ENCODE measurements at places on chromosomes 13 and 19. TPM values are rescaled to one million over a fixed set of nuclear protein-coding genes. Genes with fewer than 3 reads are reported as not detected.

The PLK5 gene
- polyA plus RNA-seq: not detected

The ZNF541 gene
- 0.02 TPM for polyA plus RNA-seq

The KCTD4 gene
- polyA plus RNA-seq: 0.54 TPM

DNA sequence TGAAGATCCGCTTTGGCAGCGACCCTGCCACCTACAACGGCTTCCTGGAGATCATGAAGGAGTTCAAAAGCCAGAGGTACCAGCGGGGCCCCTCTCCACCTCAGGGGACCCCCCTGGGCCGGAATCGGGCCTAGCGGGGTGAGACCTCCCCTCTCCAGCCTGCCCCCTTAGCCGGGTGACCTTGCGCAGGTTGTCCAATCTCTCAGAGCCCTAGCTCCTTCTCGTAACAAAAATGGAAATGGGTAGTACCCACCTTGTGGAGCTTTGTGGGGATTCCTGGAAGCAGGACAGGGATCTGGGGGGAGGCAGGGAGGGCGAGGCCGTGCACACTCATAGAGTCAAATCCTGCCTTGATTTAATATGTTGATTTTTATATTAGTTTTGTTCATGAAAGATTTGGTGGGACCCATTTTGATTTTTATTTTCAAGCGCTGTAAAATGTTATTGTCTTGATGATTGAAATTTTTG is 658 bp downstream of the SIN3B start:
- no peak for DNase-seq

The NLRP4 gene
- polyA plus RNA-seq: not detected

The UBE2L5 gene
- 0.17 TPM for polyA plus RNA-seq

The FGF22 gene
- not detected for polyA plus RNA-seq

GRCh38 chr19:34734537-34735103 is 577 bp downstream of the ZNF181 start:
- DNase-seq: no peak

GRCh38 chr13:26989261-26989956 is 182.2 kb downstream of the USP12 start:
- DNase-seq: no peak

The ZNF497 gene
- polyA plus RNA-seq: 0.05 TPM

- peak; percentile 58 for DNase-seq
Measured at GRCh38 chr13:36377826-36378468, 31.8 kb upstream of the SPART start.

- DNase-seq: peak; percentile 65
Measured at GRCh38 chr19:56504581-56504980, 3.1 kb upstream of the ZNF471 start.

DNA sequence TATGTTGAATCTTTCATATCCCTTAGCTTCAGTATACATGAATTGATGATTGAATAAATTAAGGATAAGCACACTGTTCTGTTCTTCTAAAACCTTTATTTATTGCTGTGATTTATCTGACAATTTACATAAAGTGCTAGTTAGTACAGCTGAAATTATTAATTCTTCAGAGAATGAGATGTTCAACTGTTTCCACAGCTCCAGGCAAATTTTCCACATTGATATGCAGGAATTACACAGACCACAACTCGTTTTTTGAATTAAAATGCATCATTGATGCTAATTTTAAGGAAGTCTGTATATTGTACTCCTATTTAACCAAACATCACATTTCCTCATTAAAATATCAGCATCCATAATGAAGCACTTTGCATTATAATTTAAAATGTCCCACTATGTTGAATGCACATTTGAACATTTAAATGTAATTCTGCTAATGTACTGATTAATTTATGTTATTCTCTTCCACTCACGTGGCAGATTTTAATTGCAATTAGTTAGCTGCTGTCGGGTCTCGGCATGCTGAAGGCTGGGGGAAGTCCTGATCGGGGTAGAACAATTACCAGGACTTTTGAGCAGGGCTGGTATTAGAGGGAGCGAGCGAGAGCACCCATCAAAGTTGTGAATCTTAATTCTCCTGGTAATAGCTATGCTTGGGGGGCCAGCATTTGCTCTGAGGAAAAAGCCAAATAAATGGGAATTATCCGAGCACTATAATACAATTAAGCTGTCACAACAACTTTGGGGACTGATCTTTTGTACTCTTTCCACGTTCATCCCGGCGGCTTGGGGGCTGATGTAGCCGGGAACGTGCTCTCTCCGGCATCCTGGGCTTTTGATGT is 136.7 kb upstream of the TMTC4 start:
- no peak for DNase-seq

The AMH gene
- polyA plus RNA-seq: 0.03 TPM

GRCh38 chr19:993831-994393 is 6.3 kb upstream of the GRIN3B start:
- no peak for DNase-seq

The DOCK9 gene
- polyA plus RNA-seq: 18.2 TPM

The PSG1 gene
- 23.3 TPM for polyA plus RNA-seq

DNA sequence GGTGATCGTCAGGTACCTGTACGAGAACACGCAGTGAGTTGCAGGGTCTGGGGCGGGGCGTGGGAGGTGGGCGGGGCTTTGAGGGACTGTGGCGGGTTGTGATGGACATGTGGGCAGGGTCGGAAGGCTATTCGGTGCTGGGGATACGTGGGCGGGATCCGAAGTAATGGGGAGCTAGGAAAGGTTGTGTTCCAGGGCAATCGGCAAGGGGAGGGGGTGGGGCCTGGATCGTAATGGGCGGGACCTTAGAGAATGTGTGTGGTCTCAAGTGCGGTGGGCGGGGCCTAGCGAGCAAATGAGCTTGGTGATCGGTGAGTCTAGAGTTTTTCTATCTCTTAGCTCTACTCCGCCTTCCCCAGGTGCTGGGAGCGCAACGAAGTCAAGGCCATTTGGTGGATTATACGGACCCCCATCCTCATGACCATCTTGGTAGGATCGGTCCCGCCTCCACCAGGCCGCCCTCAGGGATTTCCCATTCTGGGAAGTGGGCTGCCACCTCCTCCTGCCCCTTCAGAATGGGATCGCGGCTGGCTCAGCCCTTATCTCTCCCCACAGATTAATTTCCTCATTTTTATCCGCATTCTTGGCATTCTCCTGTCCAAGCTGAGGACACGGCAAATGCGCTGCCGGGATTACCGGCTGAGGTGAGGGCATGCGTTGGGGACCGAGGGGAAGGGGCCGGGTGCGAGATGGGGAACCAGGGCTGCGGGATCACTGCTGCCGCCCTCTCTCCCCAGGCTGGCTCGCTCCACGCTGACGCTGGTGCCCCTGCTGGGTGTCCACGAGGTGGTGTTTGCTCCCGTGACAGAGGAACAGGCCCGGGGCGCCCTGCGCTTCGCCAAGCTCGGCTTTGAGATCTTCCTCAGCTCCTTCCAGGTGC is 9.6 kb downstream of the GIPR start:
- DNase-seq: peak; percentile 63

GRCh38 chr13:70188567-70188966 is 80.3 kb upstream of the KLHL1 start:
- DNase-seq: no peak

The GCDH gene
- polyA plus RNA-seq: 10.3 TPM

The NALCN gene
- polyA plus RNA-seq: 1.9 TPM

Data from fibroblast of lung (primary cell).